Activated CD8-positive, alpha-beta memory T cell treated with anti-CD3 and anti-CD28 coated beads, Interleukin-2, amount 50 U/mL, for 48 hours (primary cell): ENCODE measurements at places on chromosomes 6 and 20.

DNA sequence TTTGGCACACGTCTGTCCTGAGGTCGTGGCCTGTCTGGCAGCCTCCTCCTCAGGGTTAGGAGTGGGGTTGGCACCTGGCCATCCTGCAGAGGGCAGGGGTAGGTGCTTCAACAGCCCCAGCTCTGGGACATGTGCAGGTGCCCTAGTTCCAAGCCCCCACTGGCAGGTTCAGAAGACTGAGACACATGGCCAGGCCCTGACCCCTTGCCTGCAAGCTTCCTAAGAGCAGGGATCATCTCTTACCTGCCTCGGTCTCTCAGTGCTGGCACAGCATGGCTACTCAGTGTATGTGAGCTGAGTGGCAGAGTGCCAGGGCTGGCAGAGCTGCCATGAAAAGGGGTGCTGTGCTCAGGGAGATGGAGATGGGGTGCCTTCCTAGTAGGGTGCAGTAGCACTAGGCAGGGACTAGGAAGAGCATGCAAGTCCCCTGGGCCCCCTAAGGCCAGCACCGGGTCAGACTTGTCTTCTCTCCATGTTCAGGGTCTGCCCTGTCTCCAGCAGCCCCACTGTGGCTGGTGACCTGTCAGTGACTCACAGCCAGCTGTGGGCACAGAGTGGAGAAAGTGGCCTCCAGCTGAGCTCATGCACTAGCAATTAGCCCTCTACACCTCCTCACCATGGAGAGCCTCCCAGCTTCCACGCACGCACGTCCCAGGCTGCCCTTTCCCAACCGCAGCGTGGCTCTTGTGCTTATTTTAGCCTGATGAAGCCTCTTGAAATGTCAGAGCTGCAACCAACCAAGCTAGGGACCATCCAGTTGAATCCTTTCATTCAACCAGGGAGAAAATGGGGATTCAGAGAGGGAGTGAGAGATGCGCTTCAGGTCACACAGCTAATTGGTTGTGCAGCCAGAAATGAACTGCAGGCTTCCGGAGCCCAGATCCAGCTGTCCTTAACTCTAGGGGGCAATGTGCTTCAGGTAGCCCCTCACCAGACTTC lies 116.6 kb downstream of the MRPL14 start:
- DNase-seq = peak; percentile 57

DNA sequence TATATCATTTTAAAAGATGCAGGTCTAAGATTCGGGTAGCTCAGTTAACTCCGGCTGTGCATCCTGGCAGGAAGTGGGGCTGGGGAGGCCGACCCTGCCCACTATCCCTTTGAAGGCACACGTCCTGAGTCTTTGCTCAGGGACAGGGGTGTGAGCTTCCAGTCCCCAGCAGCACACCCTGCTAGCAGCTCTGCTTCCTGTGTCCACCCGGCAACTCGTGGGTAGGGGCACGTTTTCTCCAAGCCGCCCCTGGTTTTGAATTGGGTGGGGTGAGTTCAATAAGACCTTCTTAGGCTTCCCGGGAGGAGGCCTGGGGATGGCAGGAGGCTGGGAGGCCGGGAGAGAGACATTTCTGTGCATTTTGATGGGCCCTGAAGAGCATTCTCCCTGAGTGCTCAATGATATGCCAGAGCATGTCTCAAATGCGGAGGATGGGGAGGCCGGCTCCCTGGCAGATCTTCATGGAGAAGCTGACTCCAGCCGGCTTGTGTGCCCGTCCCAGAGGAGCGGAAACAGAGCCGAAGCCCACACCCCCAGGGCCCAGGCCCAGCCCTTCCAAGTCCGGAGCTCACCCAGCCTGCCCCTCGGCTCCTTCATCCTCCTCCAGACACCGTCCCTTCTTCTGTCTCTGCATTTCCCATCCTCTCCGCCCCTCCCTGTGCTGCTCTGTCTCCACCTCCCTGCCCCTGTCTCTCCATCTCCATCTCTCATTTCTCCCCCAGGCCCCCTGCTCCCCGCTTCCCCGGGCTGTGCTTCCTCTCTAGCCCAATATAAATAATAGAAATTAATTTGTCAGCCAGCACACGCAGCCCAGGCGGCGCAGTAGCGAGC lies 36.3 kb upstream of the ZFAND3 start:
- peak; percentile 71 for DNase-seq

DNA sequence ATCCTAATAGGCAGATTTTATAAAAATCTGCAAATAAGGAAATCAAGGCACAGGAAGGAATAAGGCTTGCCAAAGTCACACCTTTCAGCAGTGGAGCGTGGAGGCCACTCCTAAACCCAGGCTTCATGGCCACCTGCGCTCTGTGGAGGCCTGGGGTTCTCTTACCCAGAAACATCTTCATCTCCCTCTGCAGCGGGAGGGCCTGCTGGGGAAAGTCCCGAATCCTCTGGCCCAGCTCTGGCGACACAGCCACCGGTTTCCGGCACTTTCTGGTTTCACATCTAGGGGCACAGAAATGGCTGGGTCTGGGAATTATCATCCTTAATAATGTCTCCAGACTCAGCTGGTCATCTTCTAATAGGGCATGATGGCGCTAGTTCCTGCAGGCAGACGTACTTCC lies 4.2 kb downstream of the TRIM10 start:
- no peak for DNase-seq

DNA sequence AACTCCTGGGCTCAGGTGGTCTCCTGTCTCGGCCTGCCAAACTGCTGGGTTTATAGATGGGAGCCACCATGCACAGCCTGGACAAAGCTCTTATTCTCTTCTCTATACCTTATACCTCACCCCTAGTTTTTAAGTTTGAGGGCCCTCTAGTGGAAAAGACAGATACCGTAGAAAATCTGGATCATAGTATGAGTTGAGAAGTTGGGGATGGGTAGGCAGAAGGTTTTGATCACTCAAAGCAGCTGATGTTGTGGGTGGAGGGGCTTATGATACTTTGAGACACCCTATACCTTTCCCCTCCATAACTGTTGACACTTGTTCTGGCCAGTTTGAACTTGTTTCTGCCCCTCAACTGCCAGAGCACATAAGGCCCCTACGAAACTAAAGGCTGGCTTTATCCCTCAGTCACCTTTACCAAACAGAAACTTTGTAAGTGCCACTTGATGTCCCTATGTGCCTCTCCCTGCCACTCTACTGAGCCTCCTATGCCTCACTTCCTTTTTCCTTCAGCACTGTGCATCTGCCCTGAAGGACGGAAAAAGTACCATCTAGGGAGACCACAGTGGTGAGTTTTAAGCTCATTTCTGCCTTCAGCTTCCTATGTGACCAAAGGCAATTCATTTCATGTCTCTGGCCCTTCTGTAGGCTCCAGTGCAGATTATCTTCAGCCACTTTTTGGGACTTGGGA lies 28.6 kb downstream of the RALY start:
- DNase-seq = no peak
